ENCODE measurements at places on chromosomes 3 and 15.

DNA sequence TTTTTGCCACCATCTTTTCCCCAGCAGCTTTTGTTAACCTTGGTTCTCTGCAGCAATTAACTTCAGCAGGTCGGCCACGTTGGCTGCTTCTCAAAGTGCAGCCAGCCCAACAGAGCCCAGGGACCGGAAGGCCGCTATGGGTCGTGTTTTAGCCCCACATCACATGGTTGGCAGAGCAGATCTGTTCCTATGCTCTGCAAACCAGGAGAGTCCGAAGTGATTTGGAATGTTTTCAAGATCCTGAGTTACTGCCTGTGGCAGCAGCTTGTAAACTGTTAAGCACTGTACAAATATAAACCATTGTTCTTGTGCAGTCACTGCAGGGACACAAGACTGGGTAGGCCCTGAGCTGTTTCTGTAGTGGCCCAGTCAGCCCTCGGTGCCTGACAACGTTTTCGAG lies 69.6 kb upstream of the MYZAP start:
- DNase-seq: no peak

GRCh38 chr15:56964182-56964581 lies 45.7 kb downstream of the TCF12 start:
- no peak for DNase-seq

DNA sequence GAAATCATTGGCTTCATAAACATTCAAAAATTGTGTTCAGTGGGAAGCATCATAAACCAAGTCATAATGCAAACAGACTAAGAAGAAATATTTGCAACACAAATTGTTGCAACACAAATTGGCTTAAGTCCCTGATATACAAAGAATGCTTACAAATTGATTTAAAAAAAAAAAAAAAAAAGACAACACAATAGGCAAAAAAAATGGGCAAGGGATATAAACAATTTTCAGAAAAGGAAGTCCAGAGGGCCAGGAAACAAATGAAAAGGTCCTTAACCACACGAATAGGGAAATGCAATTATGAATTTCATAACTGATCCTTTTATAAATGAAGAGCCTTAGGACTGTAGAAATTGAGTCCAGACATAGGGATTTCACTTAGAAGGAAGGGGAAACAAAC lies 98.9 kb downstream of the LRRK1 start:
- no peak for DNase-seq

- no peak for DNase-seq
Observed at GRCh38 chr3:16437640-16438039, 75.9 kb downstream of the RFTN1 start.

DNA sequence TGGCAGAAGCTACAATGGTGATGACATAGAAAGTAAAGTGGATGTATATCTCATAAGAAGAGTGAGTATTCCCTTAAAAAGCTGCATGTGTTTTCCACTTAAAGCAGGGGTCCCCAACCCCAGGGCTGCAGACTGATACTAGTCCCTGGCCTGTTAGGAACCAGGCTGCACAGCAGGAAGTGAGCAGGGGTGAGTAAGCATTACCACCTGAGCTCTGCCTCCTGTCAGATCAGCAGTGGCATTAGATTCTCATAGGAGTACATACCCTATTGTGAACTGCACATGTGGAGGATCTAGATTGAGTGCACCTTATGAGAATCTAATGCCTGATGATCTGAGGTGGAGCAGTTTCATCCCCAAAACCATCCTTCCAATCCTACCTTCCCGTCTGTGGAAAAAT lies 126.1 kb upstream of the CMC1 start:
- DNase-seq: peak; percentile 30

All from HT1080 (cell line).